ENCODE measurements at places on chromosomes 1 and 21. TPM values are rescaled to one million over a fixed set of nuclear protein-coding genes. Genes with fewer than 3 reads are reported as not detected.

Gene TEX50
- total RNA-seq = not detected

Gene RPE65
- not detected for total RNA-seq

- DNase-seq = no peak
Observed at GRCh38 chr1:13651279-13651678, 48.7 kb upstream of the PRDM2 start.

Gene PGLYRP4
- 0.38 TPM for total RNA-seq

DNA sequence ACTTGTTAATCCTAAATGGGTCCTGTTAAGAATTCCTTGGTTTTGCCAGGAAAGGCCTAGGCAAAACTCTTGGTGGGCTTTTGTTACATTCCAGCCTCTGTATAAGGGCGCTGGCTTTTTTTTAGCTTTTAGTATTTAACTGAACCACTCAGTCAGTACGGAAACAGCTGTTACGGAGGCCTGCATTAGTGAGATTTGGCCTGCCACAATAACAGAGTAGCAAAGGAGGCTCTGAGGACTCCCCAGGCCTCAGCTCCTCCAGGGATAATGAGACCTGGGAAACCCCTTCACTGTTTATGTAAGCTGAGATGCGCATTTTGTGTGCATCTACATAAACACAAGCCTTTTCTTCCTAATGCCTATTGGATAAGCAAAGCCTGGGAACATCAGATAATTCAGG lies 210.2 kb downstream of the APP start:
- DNase-seq = no peak

Gene ZNF691
- total RNA-seq = 12.0 TPM

Gene PRAMEF27
- not detected for total RNA-seq

- DNase-seq = no peak
Observed at GRCh38 chr1:4488018-4488417, 166.4 kb upstream of the AJAP1 start.
